RPMI7951 (cell line): ENCODE measurements at places on chromosomes 3 and 15. TPM values are rescaled to one million over a fixed set of nuclear protein-coding genes. Genes with fewer than 3 reads are reported as not detected.

- DNase-seq, result peak; percentile 40
These were observed 384.0 kb upstream of the TGFBR2 start for GRCh38 chr3:30222441-30222840.

The GOLGA6L4 gene
- total RNA-seq, result 0.68 and 0.72 TPM in 2 replicates

The SAMD7 gene
- total RNA-seq, result not detected in 2 replicates

DNA sequence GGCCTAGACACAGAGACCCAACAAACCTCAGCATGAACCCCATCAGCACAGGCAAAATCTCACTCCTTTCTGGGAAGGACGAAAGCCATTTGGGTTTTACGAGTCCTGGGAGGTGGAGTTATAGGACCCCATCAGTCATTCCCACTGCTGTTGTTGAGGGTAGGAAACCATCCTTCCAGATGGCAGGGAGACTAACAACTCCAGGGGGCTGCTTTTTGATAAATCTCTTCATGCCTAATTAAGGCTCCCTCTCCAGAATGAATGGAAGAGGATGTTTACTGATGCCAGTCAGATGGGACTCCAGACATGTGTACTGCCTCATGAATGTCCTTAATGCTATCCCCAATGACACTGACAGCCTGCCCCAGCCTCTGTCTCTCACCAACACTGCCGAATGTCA lies 75.3 kb downstream of the ST8SIA2 start:
- DNase-seq, result no peak

DNA sequence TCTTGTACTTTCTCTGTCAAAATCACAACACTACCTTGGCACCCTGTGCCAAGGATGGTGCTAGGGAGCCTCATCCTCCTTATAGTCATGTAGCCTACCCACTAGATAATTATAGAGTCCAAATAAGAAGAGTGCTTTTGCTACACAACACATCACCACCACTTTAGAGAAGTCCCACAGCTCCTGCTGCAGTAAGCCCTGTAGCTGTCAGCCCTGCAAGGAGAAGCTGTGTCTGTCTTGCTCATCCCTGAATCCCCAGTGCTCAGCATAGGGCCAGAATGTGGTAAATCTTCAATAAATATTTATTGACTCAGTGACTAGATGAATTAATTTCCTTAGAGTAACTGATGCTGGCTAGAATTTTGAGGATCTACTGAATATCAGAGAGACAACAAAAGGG lies 190.8 kb downstream of the ZNF621 start:
- no peak for DNase-seq

The GOLGA8M gene
- total RNA-seq, result not detected in 2 replicates

The CNTN6 gene
- total RNA-seq, result not detected in 2 replicates

The SEMA4B gene
- total RNA-seq, result 18.1 and 20.9 TPM in 2 replicates

GRCh38 chr15:81531109-81531592 lies 157.1 kb upstream of the TMC3 start:
- DNase-seq, result peak; percentile 54

GRCh38 chr3:106809623-106810299 lies 567.5 kb upstream of the CCDC54 start:
- no peak for DNase-seq

GRCh38 chr15:49852756-49853155 lies 231.9 kb downstream of the DTWD1 start:
- peak; percentile 16 for DNase-seq

GRCh38 chr3:64179860-64180259 lies 45.4 kb downstream of the PRICKLE2 start:
- no peak for DNase-seq

GRCh38 chr3:117665296-117665695 lies 955.7 kb downstream of the TUSC7 start:
- DNase-seq, result no peak

The TMEM40 gene
- not detected in 2 replicates for total RNA-seq

The EFL1 gene
- 27.2 and 34.4 TPM in 2 replicates for total RNA-seq

DNA sequence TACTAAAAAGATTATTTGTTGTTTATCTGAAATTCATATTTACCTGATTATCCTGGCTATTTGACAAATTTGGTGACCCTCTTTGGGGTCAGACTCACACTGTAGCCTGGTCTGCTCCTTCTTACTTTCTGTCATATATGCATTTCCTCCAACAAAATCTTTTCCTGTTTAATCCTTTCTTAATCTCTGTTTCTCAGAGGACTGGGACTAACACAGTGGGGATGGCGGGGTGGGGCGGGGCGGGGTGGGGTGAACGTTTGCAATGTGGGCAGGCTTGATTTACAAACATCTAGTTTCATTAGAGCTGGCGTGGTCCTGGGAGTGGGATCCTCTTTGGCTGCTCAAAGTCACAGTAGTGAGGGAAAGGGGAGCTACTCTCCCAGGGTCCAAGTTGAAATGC lies 35.3 kb upstream of the CDCP1 start:
- no peak for DNase-seq

GRCh38 chr15:99943466-99943865 lies 210.2 kb upstream of the LYSMD4 start:
- DNase-seq, result no peak

- no peak for DNase-seq
These were observed 4.3 kb downstream of the TBC1D2B start for GRCh38 chr15:78073046-78073787.

- no peak for DNase-seq
These were observed 44.4 kb upstream of the GK5 start for GRCh38 chr3:142269767-142270166.

The ARNT2 gene
- total RNA-seq, result 1.5 and 2.3 TPM in 2 replicates

- no peak for DNase-seq
These were observed 223.4 kb downstream of the SNRPN start for GRCh38 chr15:25177955-25178801.

DNA sequence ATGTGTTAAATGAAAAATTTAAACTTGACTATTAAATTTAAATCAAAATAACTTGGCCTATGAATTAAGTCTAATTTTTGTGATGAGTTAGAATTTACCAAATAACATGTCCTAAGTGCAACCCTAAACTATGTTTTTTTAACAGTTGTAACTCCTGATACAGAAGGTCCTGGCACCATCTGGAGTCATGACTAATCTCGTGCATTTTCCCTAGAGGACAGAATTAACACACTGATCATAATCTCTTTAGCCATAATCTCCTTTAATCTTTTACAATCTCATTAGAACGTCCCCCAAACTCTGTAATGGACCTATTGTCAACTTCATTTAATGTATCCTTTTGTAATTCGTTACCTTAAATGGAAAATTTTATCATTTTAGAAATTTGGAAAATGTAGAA lies 100.6 kb downstream of the SUCNR1 start:
- peak; percentile 87 for DNase-seq

The GRM2 gene
- total RNA-seq, result 0.10 and 0.12 TPM in 2 replicates

DNA sequence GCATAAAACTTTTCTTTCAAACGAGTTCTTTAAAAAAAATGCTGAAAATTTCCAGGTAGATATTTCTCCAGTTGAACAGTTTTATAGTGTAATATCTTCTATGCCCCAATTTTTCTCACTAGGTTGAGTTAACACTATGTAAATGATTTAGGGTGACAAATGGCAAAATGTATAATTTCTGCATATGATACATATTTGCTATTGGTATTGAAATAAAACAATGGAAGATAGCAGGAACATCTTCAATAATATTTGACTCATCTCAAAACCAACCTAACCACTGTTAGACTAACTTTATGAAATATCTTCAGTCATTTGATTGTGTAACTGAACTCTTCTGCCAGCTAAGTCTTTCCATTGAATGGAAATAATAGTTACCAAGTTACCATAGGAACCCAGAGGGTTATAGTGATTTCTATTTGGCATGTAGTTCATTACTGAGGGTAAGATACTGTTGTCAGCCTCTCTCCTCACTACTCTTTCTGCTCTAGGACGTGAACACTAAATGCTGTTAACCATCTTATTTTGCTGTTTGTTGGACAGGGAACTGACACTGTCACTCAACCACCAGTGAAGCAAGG lies 824.7 kb upstream of the NECTIN3 start:
- no peak for DNase-seq

GRCh38 chr3:123764647-123765046 lies 119.5 kb downstream of the MYLK start:
- peak; percentile 39 for DNase-seq

- peak; percentile 15 for DNase-seq
These were observed 9.0 kb upstream of the STRIT1 start for GRCh38 chr3:155302481-155302880.

- no peak for DNase-seq
These were observed 751.6 kb downstream of the SI start for GRCh38 chr3:164326714-164327113.

DNA sequence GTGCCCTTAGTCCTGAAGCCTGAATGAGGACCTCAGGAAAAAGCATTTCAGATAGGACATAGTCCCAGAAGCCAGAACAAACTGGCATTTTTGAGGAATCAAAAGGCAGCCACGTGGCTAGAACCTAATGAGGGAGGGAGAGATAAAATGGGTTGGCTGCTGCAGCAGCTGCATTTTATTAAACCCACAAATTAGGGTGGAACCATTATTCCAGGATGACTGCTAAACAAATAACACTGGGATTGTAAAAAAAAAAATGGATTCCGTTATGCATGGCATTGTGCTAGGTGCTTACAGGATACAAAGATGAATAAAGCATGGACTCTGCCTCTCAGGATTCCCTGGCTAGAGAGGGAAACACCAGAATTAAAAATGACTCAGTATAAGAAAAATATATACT lies 141.5 kb downstream of the SATB1 start:
- no peak for DNase-seq
